ENCODE measurements at places on chromosomes 7 and 10.

DNA sequence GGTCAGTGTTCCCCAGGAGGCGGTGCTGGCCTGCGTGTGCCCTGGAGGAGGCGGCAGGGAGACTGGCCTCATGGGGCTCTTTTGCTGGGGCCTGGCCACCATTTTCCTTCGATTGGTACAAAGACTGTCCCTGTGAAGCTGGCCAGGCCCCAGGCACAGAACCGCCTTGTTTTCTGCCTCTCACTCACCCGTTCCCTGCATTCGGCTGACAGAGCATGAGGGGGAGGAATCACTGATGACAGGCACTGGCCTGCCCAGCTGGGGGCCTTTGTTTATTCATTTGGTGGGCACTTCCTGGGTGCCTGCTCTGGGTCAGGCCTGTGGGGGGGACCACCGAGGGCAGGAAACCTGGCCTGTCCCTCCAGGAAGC, 139.2 kb downstream of the FAM53B start:
- DNase-seq, result no peak

- peak; percentile 62 for DNase-seq
Measured at GRCh38 chr10:92239600-92240288, 51.1 kb downstream of the CPEB3 start.

- DNase-seq, result no peak
Measured at GRCh38 chr7:155466814-155467733, 9.1 kb downstream of the EN2 start.

- DNase-seq, result peak; percentile 12
Measured at GRCh38 chr10:114070710-114071109, 27.0 kb downstream of the ADRB1 start.

GRCh38 chr10:31669357-31669756, 259.3 kb downstream of the ARHGAP12 start:
- no peak for DNase-seq

- DNase-seq, result no peak
Measured at GRCh38 chr10:45308707-45309106, 6.7 kb downstream of the OR13A1 start.

DNA sequence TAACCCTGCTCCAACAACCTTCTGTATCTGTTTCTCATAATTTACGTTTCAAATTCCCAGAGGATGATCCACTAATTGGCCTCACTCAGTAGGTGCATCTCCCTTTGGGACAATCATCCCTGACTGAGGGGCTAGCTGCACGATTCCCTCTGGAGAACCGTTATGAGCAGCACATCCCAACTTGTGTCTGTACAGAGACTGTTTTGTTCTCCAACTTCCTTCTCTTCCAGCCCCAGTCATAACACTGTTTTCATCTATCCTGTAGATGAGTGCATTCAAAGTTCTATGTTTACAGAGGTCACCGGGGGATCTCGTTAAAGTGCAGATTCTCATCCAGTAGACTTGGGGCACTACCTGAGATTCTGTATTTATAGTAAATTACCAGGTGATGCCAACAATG, 187.2 kb downstream of the REEP3 start:
- DNase-seq, result no peak

All from HAP-1 (cell line).